ENCODE measurements at places on chromosomes 16 and 17. TPM values are rescaled to one million over a fixed set of nuclear protein-coding genes. Genes with fewer than 3 reads are reported as not detected.

- H3K4me1 ChIP-seq: no peaks in the 10 kb centered on the region
- no peak for DNase-seq
- H3K27me3 ChIP-seq: no peaks in the 10 kb centered on the region
- H3K4me3 ChIP-seq: no peak overlapping the region
- peaks cover 26% of the 10 kb centered on the region for H3K36me3 ChIP-seq
Measured at GRCh38 chr17:28700278-28700677, 11.4 kb downstream of the PROCA1 start.

DNA sequence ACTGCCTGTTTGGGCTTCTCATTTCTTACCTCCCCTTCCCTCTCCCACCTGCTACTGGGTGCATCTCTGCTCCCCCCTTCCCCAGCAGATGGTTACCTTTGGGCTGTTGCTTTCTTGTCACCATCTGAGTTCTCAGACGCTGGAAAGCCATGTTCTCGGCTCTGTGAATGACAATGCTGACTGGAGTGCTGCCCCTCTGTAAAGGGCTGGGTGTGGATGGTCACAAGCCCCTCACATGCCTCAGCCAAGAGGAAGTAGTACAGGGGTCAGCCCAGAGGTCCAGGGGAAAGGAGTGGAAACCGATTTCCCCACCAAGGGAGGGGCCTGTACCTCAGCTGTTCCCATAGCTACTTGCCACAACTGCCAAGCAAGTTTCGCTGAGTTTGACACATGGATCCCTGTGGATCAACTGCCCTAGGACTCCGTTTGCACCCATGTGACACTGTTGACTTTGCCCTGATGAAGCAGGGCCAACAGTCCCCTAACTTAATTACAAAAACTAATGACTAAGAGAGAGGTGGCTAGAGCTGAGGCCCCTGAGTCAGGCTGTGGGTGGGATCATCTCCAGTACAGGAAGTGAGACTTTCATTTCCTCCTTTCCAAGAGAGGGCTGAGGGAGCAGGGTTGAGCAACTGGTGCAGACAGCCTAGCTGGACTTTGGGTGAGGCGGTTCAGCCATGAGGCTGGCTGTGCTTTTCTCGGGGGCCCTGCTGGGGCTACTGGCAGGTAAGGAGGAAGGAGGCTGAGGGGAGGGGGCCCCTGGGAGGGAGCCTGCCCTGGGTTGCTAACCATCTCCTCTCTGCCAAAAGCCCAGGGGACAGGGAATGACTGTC is at the start of gene CD68:
TSS of gene CD68 (plus strand) at position 638 of the 833 bp plus-strand sequence. CDS start at position 678, 40 bp downstream.
- DNase-seq: no peak
- H3K36me3 ChIP-seq: peaks cover 47% of the 10 kb centered on the region
- peak within 1 kb of the TSS; percentile 78 for H3K27ac ChIP-seq
- H3K27me3 ChIP-seq: no peaks in the 10 kb centered on the region

DNA sequence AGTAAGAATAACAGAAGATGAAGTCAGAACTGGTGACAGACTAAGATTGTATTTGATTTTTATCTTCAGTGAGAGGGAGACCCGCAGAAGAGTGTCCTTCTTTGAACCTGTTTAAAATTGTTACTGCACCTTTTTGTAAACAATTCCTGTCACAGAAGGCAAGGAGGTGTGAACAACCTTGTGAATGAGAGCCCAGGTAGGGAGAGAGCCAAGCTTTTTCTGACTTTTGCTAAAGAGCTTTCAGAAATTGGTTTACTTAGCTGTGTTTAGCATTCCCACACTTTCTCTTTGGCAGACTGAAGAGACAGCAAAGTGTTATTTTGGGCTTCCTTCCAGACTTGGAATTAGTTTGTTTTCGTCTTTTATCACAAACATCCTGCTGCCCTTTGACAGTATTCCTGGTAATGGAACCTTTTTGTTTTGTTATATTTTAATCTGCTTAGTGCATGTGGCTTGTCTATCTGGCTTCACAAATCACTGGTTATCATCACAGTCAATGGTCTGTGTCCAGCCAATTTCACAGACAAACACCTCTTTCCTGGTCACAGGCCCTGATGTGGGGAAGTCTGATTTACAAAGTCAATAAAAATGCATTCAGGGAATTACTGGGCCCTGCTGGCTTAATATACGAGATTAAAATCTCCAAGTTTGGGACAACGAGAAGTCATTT is 85.7 kb upstream of the HS3ST2 start:
- no peak overlapping the region for H3K4me3 ChIP-seq
- H3K36me3 ChIP-seq: no peaks in the 10 kb centered on the region
- no peaks in the 10 kb centered on the region for H3K4me1 ChIP-seq
- no peaks in the 10 kb centered on the region for H3K27me3 ChIP-seq
- H3K27ac ChIP-seq: no peak overlapping the region
- no peak for DNase-seq

- no peaks in the 10 kb centered on the region for H3K36me3 ChIP-seq
- H3K27ac ChIP-seq: no peak overlapping the region
- peaks cover 4% of the 10 kb centered on the region for H3K27me3 ChIP-seq
- no peak for DNase-seq
Measured at GRCh38 chr16:74747-75334, 2.4 kb upstream of the RHBDF1 start.

DNA sequence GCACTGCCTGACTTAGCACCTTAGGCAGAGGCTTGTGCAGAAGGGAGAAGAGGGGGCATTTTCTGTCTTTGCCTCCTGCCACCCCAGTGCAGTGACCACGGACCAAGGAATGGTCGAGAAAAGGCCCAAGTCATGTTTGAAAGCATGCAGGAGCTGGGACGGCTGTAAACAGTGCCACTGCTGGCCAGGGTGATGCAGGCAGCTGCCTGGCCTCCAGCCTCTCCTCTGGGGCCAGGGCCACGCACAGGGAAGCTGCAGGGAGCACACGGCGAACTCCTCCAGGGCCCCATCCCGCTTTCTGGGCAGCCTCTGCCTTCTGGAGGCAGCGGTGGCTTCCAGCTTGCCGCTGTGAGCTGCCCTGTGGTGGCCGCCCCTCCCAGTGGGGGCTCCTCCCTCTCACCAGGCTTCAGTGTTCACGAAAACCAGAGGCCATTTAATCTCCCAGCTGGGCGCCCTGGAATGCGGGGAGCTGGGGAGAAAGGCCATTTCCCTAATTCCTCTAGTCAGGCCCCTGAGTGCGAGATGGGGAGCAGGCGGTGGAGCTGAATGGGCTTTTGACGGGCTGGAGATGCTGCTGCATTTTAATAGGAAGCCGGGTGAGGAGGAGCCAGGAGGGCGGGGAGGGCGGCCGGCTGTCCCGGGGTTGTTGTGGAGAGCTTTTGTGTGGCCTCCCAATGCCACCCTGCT is 28.7 kb upstream of the DNAI2 start:
- no peak overlapping the region for H3K27ac ChIP-seq
- H3K4me1 ChIP-seq: no peaks in the 10 kb centered on the region
- no peaks in the 10 kb centered on the region for H3K27me3 ChIP-seq

- no peak for DNase-seq
- peaks cover 5% of the 10 kb centered on the region for H3K36me3 ChIP-seq
- H3K27me3 ChIP-seq: no peaks in the 10 kb centered on the region
- H3K27ac ChIP-seq: no peak overlapping the region
Measured at GRCh38 chr16:70730944-70731343, 45.1 kb upstream of the MTSS2 start.

GRCh38 chr17:6713130-6713917 is at the start of gene SLC13A5:
Gene SLC13A5 (minus strand): TSS chr17:6713369. CDS start chr17:6713333, 36 bp downstream.
- H3K4me3 ChIP-seq: no peak within 1 kb of the TSS
- no peaks in the 10 kb centered on the region for H3K4me1 ChIP-seq
- no peak within 1 kb of the TSS for H3K27ac ChIP-seq

The CTF1 gene
- total RNA-seq: 0.45 TPM

The PYY gene
- total RNA-seq: not detected

All from GM12878 (cell line).